WTC11 (cell line): ENCODE measurements at places on chromosomes 7 and 10. TPM values are rescaled to one million over a fixed set of nuclear protein-coding genes. Genes with fewer than 3 reads are reported as not detected.

NPC1L1 gene
- 0.15 to 0.18 TPM (median 0.16 TPM) in 3 replicates for total RNA-seq

CPED1 gene
- 0.30 to 0.98 TPM (median 0.44 TPM) in 3 replicates for total RNA-seq

SP4 gene
- 18.4 to 23.1 TPM (median 19.1 TPM) in 3 replicates for total RNA-seq

PTF1A gene
- 0.11 TPM in 1 of 3 replicates, not detected in the others for total RNA-seq

ATG9B gene
- total RNA-seq = 2.4 to 3.8 TPM (median 2.4 TPM) in 3 replicates

PPP1R17 gene
- 1.5 to 2.6 TPM (median 1.6 TPM) in 3 replicates for total RNA-seq

PTPRN2 gene
- 2.6 to 4.7 TPM (median 3.9 TPM) in 3 replicates for total RNA-seq

C10orf67 gene
- 0.07 TPM in 1 of 3 replicates, not detected in the others for total RNA-seq

TRPV5 gene
- total RNA-seq = not detected in 3 replicates

BMPER gene
- total RNA-seq = 1.8 to 2.8 TPM (median 1.9 TPM) in 3 replicates

STRIP2 gene
- 6.5 to 7.7 TPM (median 7.6 TPM) in 3 replicates for total RNA-seq

CPA2 gene
- 0.90 to 2.3 TPM (median 1.3 TPM) in 3 replicates for total RNA-seq

OSBPL3 gene
- total RNA-seq = 16.0 to 20.2 TPM (median 17.1 TPM) in 3 replicates

PHYHIPL gene
- 0.13 to 0.25 TPM (median 0.21 TPM) in 3 replicates for total RNA-seq

LIPF gene
- not detected in 3 replicates for total RNA-seq

TMEM270 gene
- total RNA-seq = 0.28 TPM in 1 of 3 replicates, not detected in the others

HIF1AN gene
- 49.9 to 58.3 TPM (median 53.9 TPM) in 3 replicates for total RNA-seq

HPS6 gene
- total RNA-seq = 18.7 to 20.6 TPM (median 20.6 TPM) in 3 replicates

TUBAL3 gene
- 0.15 to 0.25 TPM in 2 of 3 replicates, not detected in the other for total RNA-seq

TRIM73 gene
- total RNA-seq = 2.0 to 3.0 TPM (median 2.3 TPM) in 3 replicates

PRKCQ gene
- 8.4 to 8.7 TPM (median 8.7 TPM) in 3 replicates for total RNA-seq

GATAD1 gene
- total RNA-seq = 34.4 to 37.6 TPM (median 36.4 TPM) in 3 replicates

CLCN1 gene
- total RNA-seq = 0.23 to 0.46 TPM (median 0.28 TPM) in 3 replicates

ZNF398 gene
- 57.8 to 63.2 TPM (median 58.9 TPM) in 3 replicates for total RNA-seq

ANK3 gene
- 69.0 to 69.6 TPM (median 69.3 TPM) in 3 replicates for total RNA-seq

ABCC2 gene
- 0.53 to 0.87 TPM (median 0.57 TPM) in 3 replicates for total RNA-seq

PALD1 gene
- 36.1 to 43.6 TPM (median 38.5 TPM) in 3 replicates for total RNA-seq

DDX50 gene
- total RNA-seq = 37.1 to 43.4 TPM (median 42.9 TPM) in 3 replicates

OPN4 gene
- total RNA-seq = not detected in 3 replicates

OR2A5 gene
- not detected in 3 replicates for total RNA-seq

GFRA1 gene
- total RNA-seq = 4.4 to 6.1 TPM (median 5.1 TPM) in 3 replicates

PIP gene
- total RNA-seq = not detected in 3 replicates

CUL2 gene
- total RNA-seq = 32.0 to 38.3 TPM (median 32.5 TPM) in 3 replicates
